NCI-H2107 (cell line): ENCODE measurements at places on chromosomes 3 and 15.

- DNase-seq, result no peak
Measured at GRCh38 chr3:157581371-157581770, 78.2 kb upstream of the VEPH1 start.

DNA sequence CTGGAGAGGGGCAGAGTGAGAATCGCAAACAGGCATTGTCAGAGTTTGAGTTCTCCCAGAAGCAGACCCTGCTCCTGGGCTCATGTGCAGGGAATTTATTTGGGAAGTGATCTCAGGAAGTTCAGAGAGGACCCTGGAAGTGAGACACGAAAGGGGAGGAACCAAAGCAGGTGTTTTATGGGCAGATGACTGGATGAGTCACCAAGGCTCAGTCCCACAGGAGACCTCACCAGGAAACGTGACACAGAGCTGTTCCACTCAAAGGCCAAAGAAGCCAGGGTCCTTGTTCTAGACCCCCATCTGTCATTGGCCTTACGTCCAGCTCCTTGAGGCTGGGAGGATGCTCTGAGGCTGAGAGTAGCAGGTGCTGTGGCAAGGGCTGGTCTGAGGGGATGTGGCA, 43.4 kb upstream of the SEC22A start:
- DNase-seq, result no peak

DNA sequence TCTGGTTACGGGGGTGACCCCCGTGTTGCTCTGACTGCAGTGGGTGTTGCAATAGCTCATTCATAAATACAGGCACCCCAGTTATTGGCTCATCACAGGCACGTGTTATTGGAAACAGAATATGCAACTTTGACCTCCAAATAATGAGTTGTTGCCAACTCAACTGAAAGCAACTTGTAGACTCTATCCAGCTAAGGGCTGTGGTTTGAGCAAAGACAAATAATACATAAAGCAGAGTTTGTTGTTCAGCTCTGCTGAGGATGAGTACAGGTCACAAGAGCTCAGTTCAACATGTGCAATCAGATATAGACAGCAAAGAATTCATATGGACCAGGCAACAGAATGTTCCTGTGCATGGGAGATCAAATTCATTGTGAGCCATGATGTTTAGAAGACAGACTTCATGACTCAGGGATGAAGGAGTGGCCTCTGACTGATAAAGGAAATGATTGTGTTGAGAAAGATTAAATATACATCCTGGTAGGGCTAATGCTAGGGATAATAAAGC, 87.6 kb upstream of the LRIG1 start:
- no peak for DNase-seq

DNA sequence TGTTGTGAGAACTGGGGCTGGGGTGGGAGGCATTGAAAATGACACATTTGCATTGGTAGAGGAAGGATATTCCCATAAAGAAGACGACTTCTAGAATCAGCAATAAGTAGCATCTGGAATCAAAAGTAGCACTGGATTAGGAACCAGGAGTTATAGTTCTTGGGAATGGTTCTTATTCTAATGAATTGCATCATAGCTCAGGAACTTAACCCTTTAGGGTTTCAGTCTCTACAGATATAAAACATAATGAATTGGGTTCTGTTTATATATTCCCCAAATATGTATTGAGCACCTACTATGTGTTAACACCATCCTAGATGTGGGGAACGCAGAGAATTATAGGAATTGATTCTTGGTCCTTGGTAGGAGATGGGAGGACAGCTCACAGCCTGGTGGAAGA, 16.3 kb upstream of the SNRK start:
- DNase-seq, result no peak

- no peak for DNase-seq
Measured at GRCh38 chr15:86872782-86873181, 793.1 kb downstream of the AGBL1 start.

- no peak for DNase-seq
Measured at GRCh38 chr15:77812664-77813063, 180.0 kb upstream of the LINGO1 start.

DNA sequence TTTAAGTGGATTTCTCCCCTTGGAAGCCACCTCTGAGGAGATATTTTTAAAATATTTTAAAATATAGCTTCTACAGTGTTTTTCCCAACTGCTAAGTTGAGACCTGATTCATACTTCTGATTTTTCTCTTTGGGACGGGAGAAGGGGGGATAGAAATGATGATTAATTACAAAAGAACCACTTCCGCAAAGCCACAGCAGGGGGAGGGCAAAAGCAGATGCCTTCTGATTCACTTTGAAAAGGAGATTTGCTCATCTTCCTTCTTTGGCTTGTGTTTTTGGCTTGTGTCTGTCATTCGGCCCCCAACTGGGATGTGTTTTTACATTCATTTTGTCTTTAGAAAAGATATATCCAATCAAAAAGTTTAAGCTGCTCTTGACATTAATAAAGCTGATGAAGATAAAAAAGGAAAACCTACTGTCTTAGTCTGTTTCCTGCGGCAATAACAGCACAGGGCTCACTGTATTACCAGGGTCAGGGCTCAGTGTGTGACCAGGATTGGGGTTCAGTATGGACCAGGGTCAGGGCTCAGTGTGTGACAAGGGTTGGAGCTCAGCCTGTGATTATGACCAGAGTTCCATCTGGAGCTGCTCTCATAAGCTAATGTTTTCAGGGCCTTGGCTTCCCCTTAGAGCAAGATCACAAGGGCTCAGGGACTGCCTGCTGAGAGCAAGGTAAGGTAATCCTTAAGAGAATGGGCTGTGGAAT, 223.2 kb downstream of the MTHFS start:
- DNase-seq, result no peak

DNA sequence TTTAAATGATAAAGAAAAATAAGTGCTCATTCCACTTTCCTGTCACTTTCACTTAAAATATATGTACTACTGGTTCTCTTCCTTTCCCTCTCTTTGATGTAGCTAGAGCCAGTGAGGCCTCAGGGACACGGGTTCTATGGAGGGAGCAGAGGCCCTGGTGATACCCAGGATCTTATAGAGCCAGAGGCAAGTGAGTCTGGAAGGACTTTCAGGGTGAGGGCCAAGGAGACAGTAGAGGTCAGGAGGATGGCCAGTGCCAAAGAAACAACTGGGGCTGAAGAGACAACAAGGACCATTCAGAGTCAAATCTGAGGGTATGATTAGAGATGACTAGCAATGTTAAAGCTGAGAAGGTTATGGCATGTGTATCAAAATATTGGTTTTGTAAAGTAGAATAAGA, 124.1 kb upstream of the GOLGA6L6 start:
- no peak for DNase-seq

DNA sequence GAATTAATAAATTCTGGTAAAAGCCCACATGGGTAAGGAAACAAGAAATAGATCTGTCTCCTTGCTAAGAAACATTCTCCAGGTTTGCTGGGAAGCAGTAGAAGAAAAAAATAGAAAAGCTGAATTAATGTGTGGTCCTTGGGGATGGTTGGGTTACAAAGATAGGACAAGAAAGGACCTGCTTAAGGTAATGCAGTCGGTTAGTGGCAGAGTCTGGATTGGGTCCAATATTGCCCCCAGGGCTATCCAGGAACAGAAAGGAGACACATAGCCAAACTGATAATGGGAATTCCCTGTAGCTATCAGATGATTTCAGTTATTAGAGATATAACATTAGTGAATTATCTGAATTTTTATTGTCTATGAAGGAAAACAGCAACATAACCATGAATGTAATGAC, 584.3 kb downstream of the ROBO1 start:
- no peak for DNase-seq

GRCh38 chr15:82298520-82298919, 35.9 kb downstream of the SAXO2 start:
- no peak for DNase-seq

- no peak for DNase-seq
Measured at GRCh38 chr3:133834621-133835417, 29.2 kb downstream of the SRPRB start.

DNA sequence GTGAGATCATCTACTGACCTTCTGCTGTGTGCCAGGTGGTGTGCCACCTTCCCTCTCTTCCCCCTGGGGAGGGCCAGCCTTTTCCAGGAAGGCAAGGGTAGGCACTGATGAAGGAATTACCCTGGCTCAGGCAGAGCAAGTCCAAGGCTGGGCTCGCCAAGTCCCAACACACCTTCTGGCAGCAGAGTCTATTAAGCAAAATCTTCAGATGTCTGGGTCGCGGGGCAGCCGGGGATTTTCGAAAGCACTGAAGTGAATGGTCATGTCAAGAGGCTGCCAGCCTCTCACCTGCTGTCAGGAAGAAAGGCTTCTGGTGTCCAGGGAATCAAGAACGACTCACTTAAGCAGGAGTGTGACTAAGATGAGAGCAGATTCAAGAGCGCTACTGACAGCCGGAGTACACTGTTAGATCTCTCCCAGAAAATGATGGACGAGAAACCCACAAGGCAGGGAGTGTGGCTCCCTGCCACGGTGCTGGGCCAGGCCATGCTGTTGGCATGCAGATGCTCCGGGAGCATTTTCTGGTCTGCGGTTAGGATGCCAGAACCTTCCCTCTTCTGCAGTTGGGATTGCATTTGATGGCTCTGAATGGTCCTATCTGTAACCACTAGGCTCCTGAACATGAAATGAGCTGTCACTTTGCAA, 479.8 kb downstream of the SHQ1 start:
- no peak for DNase-seq

DNA sequence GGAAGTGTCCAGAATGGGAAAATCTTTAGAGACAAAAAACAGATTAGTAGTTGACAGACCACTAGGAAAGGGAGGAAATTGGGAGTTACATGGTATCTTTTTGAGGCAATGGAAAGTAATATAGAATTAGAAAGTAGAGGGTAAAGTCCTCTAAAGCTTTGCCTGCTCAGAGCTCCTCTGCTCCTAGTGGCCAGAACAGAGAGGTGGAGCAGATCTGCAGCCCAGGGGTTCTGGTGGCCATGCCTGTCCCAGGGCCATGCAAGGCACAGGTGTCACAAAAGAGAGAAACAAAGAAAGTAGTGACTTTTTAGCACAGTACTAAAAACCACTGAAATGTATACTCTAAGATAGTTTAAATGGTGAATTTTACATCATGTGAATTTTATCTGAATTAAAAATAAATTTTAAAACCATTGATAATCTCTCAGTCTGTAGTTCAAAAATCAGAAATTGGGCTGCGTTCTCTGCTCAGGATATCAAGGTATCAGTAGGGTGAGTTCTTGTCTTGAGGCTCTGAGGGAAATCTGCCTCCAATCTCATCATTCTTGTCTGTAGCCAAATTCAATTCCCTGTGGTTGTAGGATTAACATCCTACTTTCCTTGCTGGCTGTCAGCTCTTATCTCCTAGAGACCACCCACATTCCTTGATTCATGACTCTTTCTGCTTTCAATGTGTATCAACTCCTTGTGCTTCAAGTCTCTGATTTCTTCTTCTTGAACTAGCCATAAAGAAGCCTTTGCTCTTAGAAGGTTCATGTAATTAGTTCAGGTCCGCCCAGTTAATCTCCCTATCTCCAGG, 23.6 kb downstream of the PYGO1 start:
- DNase-seq, result no peak

GRCh38 chr3:185270956-185271332, 17.1 kb upstream of the EHHADH start:
- DNase-seq, result no peak

DNA sequence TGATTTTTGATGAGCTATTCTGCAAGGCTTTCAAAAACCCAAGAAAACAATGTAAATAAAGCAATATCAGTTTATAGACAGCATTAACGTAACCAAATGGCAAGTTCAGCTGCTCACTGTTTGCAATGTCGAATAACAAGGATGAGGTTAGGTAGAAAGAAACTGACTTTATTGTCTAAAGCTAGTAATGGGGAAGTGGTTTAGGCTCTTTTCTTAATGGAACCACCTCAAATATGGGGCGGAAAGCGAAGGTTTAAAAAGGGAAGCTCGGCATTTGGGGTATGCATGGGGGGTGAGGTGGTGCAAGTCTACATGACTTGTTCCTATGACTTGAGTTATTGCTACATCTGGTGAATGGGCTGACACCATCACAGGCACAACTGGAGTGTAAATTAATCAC, 1060.2 kb downstream of the NSUN3 start:
- no peak for DNase-seq

DNA sequence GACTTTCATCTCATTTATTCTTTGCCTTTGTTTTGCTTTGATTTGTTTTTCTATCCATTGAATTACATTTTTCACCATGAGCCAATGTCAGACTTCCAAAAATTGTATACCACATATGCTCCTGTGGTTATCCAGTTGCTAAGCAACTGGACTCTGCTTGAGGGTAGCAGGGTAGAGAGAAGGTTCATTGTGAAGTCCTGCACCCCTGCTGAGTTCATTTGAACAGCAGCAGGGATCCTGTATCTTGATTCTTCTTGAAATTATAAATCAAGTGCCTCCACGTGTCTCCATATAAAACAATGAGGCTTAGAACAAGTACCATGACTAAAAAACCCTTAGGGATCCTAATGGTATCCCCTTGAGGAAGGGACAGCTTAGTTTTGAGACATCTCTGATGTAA, 449.3 kb downstream of the ROBO2 start:
- no peak for DNase-seq

DNA sequence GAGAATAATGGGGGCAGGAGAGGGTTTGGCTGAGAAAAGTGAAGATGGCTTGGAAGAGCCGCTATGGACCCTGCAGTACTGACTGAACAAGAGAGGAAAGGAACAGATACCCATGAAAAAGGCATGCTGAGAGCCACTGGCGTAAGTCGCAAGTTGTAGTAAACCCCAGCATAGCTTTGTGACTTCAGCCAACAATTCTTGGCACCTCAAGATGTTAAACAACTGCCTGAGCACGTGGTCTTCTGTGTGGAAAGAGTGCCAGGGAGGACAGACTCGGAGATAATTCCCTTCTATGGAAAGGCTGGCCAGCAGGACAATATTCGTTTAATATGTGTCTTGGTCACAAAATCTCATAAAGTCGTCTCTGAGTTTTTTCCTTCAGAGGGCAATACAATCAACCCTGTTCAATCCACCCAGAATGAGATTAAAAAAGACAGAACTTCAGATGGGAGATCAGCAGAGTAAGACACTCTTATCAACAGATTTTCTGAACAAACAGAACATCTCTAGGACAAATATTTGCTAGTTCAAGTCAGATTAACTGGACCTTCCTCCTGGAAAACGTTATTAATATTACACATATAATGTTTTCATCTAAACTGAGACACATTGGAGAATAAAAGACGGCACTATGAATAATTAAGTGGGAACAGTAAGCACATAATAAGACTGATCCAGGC, 49.2 kb downstream of the NEK10 start:
- DNase-seq, result no peak

- no peak for DNase-seq
Measured at GRCh38 chr3:156469456-156469855, 85.5 kb downstream of the SSR3 start.
